ENCODE measurements at places on chromosomes 1 and 21.

- no peak for DNase-seq
Measured at GRCh38 chr1:4017636-4018365, 117.7 kb upstream of the C1orf174 start.

- DNase-seq, result no peak
Measured at GRCh38 chr1:191629836-191630235, 528.4 kb upstream of the RGS18 start.

DNA sequence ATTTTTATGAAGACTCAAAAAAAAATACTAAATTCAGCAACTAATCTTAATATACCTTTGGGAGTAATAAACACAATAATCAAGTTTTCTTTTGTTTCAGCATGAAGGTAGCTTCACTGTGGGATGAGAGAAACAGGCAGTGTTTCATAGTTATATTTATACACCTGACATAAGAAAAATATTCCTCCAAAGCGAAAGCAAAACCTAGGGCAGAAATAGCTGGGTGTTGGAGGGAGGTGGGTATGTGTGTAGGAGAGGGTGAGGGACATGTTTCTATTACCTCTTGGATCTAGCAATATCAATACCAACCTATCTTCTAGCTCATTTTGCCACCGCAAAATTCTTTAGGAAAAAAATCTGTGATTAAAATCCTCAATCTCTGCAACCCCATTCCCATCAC lies 24.9 kb upstream of the MAN1A2 start:
- DNase-seq, result no peak

- DNase-seq, result no peak
Measured at GRCh38 chr1:46405724-46406123, 11.6 kb downstream of the FAAH start.

DNA sequence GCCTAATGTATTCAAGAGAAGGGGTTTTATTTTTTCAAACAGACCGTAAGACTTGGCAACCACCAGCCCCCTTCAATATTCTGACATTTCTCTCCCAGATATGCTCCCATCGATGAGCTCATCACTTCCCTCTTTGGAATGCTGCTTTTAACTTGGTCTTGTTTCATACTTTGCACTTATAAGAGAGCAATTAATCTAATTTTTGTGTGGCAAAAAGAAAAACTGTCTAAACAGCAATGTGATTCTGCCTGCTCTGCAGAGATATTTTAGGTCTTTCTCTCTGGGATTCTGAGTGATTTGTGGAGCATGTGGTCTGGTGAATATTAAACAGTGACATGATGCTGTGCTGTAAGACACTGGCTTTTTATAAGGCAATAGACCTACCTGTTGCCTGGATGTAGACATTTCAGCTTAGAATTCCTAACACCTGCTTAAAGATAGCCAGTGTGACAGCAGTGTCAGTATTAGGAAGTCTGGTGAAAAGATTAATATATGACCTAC lies 284.8 kb downstream of the BACH1 start:
- DNase-seq, result no peak

- DNase-seq, result no peak
Measured at GRCh38 chr1:193060115-193060403, 647 bp downstream of the RO60 start.

GRCh38 chr21:27636656-27637055 lies 669.8 kb upstream of the ADAMTS5 start:
- no peak for DNase-seq
